ENCODE measurements at places on chromosomes 6 and 20. TPM values are rescaled to one million over a fixed set of nuclear protein-coding genes. Genes with fewer than 3 reads are reported as not detected.

DNA sequence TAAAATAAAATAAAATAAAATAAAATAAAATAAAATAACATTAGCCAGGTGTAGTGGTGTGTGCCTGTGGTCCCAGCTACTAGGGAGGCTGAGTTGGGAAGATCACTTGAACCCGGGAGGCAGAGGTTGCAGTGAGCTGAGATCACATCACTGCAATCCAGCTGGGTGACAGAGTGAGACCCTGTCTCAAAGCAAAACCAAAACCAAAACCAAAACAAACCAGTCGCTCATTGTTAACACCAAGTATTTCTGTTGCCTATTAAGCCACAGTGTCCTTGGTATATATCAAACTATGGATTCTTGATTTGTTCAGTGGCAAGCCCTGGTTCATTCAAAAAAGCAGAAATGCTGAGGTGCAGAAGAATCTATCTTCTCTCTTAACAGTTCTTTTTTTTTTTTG, 65.7 kb downstream of the PYGB start:
- no peak for DNase-seq
- H3K36me3 ChIP-seq = peaks cover 24% of the 10 kb centered on the region
- no peak overlapping the region for H3K4me3 ChIP-seq
- peaks cover 32% of the 10 kb centered on the region for H3K4me1 ChIP-seq
- no peak overlapping the region for H3K27ac ChIP-seq

DNA sequence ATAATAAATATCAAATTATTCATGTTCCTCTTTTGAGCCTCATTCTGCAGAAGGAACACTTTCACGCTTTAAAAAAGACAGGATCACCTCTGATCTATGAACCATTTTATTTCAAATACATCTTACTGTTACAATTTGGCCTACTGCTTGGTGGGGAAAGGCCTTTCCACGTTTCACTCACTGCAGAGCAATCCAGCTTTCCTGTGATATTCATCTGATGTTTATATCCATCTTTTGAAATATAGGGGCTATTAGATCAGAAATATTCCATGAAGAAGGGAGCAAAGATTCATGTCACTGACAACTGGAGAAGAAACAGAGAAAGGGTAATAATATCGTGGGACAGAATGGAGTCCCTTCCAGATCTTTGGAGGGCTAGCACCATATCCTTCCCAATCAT, 262.9 kb downstream of the ADGB start:
- peaks cover 5% of the 10 kb centered on the region for H3K4me1 ChIP-seq
- H3K36me3 ChIP-seq = no peaks in the 10 kb centered on the region
- H3K27ac ChIP-seq = no peak overlapping the region
- no peak overlapping the region for H3K4me3 ChIP-seq

- no peaks in the 10 kb centered on the region for H3K4me1 ChIP-seq
- no peak overlapping the region for H3K27ac ChIP-seq
- no peak for DNase-seq
- no peaks in the 10 kb centered on the region for H3K36me3 ChIP-seq
- H3K27me3 ChIP-seq = no peaks in the 10 kb centered on the region
These were observed 546.6 kb downstream of the CD83 start for GRCh38 chr6:14664112-14664601.

DNA sequence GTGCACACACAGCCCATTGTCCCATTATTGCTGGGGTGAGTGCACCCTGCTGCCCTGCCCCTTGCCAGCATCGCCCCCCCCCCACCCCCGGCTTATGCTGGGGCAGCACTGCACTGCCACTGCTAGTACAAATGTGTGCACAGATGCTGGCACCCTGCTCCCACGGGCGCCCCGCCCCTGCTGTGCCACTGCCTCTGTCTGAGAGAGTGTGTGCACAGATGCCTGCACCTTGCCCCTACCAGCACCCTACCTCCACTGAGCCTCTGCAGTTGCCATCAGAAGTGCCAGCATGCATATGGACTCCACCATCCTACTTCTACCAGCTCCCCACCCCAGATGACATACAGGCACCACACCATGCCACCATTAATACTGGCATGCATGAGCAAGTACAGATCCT, 454.6 kb upstream of the KHDRBS2 start:
- no peak for DNase-seq
- no peaks in the 10 kb centered on the region for H3K36me3 ChIP-seq
- no peaks in the 10 kb centered on the region for H3K27me3 ChIP-seq
- H3K4me3 ChIP-seq = no peak overlapping the region

GRCh38 chr20:2164421-2164820, 62.8 kb downstream of the STK35 start:
- H3K4me1 ChIP-seq = no peaks in the 10 kb centered on the region
- DNase-seq = no peak
- H3K27ac ChIP-seq = no peak overlapping the region

DNA sequence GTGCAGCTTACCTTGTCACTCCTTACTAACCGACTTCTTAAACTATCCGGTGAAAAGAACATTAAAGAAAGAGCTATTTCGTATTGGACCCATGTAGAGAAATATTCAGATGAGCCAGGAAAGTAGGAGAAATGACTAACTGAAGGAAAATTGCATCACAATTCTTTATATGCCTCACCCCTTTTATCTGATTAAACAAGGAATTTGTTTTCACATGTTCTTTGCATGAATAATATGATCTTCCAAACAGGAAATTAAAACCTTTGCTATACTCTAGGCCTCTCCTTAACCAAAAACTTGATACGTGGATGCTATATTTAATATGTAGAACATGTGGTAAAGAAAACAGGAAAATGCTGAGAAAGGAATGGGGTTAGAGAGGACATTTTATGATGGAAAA, 41.9 kb upstream of the LRRC1 start:
- no peaks in the 10 kb centered on the region for H3K4me1 ChIP-seq
- no peak overlapping the region for H3K4me3 ChIP-seq
- H3K36me3 ChIP-seq = no peaks in the 10 kb centered on the region
- H3K27ac ChIP-seq = no peak overlapping the region
- H3K27me3 ChIP-seq = no peaks in the 10 kb centered on the region

The TFAP2D gene
- polyA plus RNA-seq = not detected

The SPATA25 gene
- 17.3 TPM for polyA plus RNA-seq

The MAP7 gene
- 37.2 TPM for polyA plus RNA-seq

The C6orf62 gene
- polyA plus RNA-seq = 84.4 TPM

The MCHR2 gene
- 0.04 TPM for polyA plus RNA-seq

All from large intestine (tissue), 12 donors.